ENCODE measurements at places on chromosomes 4 and X.

- DNase-seq = no peak
These were observed 549.8 kb downstream of the KCTD8 start for GRCh38 chr4:43898836-43899235.

DNA sequence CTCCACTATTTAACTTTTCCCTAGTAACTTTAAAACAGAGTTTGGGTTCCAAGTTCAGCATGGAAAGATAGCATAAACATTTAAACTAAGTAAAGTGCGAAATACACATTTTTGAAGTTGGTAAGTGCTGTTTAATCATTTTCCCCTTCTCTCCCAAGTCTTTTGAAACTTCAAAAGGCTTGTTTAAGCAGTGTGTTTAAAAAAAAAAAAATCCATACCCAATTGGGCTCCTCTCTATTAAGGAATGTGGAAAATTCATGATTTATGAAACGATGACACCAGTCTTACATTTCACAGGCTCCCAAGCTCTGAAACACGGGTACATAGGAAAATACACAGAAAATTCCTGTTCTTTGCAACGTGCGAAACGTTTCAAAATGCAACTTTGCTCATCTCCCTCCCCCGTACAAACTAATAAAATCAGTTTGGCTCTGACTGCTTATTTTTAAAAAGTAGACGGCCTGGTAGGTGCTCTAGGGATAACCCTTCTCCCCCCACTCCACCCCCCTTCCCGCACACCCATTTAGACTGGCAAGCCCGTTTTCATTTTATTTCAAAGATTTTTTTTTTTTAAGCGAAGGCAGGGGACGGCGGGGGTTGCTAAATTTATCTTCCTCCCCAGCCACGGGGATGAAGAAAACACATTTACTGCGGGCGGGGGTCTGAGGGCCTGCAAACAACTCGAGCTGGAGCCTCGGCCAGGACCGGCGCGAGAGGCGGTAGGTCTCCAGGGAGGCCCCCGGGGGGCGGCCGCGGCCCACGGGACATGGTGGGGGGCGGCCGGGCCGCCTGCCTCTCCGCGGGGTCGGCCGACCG, 786 bp upstream of the ZFX start:
- no peak for DNase-seq

DNA sequence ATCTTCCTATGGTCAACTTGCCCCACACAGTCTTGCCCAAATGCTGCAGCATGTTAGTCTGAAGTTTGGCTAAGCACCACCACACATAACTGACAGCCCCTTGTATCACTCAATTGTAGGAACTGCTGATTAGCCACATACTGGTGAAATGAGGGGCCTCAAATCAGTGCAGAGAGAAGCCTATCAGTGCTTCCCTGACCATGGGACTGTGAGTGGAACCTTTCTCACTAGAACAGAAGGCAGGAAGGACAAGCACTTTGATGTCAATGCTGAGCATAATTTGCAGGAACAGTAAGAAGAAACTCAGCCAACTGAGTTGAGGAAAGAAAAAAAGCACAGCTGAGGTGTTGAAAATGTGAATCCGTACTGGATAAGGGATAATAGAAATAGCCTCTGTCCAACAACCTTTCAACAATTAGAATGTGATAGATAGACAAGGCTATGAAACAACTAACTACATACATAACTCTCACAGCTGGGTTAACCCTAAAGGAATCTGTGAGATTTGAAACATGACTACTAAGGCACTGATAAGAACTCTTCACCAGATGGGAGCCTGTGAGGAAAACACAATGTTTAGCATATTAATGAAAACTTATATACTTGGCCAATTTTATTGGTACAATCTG, 136.6 kb upstream of the SH3RF1 start:
- no peak for DNase-seq

DNA sequence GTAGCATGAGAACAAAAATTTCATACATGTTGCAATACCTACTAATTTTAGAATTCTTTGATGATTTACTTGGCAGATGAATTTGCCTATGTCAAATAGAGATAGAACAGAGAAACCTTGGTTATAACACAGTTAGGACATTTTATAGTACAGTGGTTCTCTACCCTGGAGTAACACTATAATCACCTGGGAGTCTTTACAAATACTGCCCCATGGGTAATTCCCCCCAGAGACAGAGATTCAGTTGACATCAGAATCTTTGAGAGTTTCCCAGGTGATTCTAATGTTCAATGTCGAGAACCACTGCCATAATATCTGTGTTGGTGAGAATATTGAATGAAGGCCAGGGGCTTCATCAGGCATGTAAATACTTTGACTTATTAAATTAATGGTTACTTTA, 401.3 kb upstream of the NDST4 start:
- DNase-seq = no peak
